ENCODE measurements at places on chromosomes 12 and 14.
A peak's percentile ranks its signal among the peaks of the same experiment; 100 is the strongest.

DNA sequence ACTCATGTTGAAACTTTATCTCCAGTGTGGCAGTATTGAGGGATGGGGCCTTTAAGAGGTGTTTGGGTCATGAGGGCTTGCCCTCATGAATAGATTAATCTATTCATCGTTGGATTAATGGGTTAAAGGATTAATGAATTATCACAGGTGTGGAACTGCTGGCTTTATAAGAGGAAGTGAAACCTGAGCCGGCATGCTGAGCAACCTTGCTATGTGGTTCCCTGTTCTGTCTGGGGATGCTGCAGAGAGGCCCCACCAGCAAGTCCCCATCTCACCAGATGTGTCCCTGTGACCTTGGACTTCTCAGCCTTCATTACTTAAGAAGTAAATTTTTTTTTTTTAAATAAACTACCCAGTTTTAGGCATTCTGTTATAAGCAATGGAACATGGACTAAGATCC lies 109.6 kb downstream of the DYRK2 start:
- no peak for DNase-seq

- DNase-seq: no peak
These were observed 36.7 kb upstream of the GRIN2B start for GRCh38 chr12:14018080-14018479.

DNA sequence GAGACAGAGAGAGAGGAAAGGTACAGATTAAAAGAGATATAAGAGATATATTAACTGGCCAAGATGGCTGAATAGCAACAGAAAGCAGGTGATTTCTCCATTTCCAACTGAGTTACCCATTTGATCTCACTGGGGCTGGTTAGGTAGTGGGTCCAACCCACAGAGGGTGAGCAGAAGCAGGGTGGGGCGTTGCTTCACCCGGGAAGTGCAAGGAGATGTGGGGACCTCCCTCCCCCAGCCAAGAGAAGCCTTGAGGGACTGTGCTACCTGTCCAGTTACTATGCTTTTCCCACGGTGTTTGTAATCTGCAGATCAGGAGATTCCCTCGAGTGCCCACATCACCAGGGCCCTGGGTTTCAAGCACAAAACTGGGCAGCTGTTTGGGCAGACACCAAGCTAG lies 131.2 kb downstream of the AKAP6 start:
- DNase-seq: no peak

DNA sequence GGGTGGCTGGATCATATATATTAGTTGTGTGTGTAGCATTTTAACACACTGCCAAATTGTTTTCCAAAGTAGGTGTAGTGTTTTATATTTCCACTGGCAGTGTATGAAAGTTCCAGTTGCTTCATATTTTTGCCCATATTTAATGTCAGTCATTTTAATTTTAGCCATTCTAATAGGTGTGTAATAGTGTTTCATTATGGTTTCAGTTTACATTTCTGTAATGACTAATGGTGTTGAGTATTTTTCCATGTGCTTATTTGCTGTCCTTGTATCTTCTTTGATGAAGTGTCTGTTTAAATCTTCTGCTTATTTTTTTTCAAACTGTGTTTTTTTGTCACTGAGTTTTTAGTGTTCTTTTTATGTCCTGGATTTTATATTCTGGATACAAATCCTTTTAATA lies 8.7 kb downstream of the TBC1D15 start:
- DNase-seq: no peak

DNA sequence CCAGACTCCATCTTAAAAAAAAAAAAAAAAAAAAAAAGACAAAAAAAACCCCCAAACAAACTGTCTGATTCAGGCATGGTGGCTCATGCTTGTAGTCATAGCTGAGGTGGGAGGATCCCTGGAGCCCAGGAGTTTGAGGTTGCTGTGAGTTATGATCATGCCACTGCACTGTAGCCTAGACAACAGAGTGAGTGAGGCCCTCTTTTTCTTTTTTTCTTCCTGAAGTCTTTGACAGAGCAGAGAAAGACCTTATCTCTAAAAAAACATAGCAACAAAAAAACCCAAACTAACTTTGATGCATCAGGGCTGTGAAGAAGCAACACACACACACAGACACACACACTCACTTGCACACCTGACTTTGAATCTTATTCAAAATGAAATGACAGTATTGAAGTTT lies 7.7 kb upstream of the AMN1 start:
- peak; percentile 68 for DNase-seq

DNA sequence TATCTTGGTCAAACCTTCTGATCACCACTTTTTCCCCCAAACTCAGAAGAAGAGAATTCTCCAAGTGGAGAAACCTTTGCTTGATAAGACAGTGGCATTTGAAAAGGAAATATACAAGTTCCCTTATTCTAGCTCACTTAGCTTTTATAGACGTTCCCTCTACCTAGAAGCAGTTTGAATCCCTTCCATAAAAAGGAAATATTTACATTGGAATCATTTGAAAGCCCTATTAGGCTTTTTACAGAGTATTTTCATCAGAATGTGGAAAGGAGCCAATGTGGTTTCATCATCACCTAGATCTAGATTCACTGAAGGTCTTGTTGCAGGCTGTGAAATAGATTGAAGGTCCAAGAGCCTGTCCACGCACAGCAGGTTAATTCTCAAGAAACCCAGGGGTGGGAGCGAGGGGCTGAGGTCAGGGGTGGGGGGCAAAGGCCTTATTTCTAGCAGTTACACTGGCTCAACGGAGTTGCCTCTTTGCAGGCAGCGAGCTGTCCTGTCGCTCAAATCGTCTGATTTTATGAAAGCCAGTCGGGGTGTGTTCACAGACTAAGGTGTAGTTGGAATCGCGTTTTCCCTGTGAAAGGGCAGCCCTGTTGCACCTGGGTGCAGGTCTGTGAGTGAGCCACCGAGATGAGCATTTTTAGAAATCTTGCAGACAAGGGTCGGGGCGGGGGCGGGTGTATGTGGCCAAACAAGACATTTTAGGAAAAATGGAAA lies 45.6 kb downstream of the AACS start:
- DNase-seq: no peak

DNA sequence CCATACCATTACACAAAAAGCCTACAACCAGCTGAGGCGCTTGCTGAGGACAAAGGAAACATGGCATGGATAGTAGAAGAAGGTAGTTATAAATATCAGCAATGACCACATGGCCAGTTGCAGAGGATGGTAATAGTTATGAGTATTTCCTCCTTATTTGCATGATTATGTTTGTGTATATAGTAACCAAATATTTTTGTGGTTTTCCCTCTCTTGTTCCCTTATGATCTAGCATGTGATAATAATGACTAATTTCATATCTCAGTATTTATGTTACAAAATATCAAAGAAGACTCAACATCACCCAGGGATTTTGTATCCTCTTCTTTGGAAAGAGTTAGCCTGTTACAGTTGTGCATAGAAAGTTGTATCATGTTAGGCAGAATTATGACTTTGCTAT lies 13.5 kb upstream of the CATSPERB start:
- DNase-seq: no peak

DNA sequence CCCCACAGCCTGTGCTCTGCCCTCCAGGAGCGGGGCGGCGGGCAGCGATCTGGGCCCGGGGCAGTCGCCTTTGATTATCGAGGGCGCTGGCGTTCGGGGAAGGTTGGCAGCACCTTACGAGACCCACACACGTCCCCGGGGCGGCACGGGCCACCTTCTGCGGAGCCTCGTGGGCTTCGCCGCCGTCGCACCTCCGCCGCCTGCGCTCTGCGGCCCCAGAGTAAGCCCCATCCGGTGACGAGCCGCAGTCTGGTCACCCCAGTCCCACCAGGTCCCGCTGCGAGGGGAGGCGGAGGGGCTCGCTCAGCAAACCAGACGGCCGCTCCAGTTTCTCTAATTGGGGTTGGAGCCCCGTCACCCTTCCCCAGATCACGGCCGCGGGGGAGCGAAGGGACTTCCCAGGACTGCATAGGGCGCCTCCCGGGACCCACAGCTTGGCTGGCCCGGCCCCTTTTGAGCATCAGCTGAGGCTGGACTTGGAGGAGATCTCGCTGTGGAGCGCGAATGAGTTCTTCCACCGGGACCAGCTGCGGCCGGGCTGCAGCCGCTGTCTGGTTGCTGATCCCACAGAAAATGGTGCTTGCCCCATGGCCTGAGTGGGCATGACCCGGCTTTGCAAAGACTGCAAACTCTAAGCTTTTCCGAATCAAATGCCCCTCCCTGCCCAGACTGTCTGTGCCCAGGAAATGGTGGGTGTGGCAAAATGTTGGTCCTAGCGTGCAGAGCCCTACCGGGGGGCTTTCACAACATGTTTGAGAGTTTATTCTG lies 560 bp downstream of the LGALS3 start:
- DNase-seq: no peak

DNA sequence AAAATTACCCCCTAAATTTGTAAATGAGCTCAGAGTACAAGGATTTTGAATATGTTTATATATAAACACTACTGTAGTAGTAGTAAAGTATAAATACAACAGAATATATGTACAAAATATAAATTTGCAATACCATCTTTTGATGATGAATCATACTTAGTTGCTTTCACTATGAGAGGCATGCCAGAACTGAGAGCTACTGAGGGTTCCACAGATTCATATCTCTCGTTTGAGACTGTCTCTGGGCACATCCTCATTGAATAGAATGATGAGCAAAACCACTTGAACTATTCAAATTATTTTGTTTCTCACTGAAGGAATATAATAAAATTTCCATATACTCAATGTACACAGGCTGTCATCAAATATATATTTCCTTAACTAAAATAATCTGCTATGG lies 417.6 kb downstream of the NAV3 start:
- no peak for DNase-seq

- no peak for DNase-seq
These were observed 38.6 kb upstream of the KCNJ8 start for GRCh38 chr12:21813125-21813524.

GRCh38 chr14:93759719-93760307 lies 28.5 kb downstream of the PRIMA1 start:
- no peak for DNase-seq

DNA sequence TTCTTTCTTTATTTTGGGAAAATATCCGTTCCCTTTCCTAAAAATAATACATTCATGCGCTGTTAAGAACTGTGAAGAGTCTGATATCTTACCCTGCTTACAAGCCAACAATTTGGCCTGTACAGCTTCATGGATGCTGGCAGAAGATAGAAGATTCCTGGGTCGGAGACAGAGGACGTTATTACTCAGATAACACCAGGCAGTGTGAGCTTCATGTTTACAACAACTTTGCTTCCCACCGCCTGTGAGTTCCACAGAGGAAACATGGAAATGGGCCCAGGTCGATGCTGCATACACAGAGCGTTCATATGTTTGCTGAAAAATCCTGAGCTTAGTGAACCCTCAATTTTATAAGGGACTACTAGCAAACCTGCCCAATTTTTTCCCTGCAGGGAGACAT lies 705.6 kb upstream of the SEL1L start:
- DNase-seq: no peak

DNA sequence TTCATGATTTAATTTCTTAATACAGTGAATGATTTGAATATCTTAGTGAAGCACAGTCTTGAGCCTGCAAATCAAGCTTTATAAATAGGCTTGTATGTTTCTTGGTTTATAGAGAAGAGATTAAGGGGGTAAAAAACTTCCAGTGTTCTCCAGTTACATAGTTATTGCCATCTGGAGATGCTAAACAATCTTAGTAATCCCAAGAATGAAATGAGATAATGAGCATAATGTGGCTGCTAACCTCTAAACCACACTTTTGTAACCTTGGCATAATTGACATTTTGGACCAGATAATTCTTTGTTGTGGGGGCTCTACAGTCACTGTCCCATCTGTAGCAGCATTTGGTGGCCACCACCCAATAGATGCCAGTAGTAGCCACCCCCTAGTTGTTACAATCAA lies 316.8 kb downstream of the CCDC91 start:
- peak; percentile 15 for DNase-seq

- DNase-seq: no peak
These were observed 5.1 kb upstream of the MIS18BP1 start for GRCh38 chr14:45258073-45258472.

DNA sequence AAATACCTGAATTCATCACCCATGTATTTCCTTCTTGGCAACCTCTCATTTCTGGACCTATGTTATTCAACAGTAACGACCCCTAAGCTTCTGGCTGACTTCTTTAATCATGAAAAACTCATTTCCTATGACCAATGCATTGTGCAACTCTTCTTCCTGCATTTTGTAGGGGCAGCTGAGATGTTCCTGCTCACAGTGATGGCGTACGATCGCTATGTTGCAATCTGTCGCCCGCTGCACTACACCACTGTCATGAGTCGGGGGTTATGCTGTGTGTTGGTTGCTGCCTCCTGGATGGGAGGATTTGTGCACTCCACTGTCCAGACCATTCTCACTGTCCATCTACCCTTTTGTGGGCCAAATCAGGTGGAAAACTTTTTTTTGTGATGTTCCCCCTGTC lies 356 bp downstream of the OR4Q2 start:
- peak; percentile 61 for DNase-seq

GRCh38 chr14:68306265-68306933 lies 486.5 kb downstream of the ZFP36L1 start:
- no peak for DNase-seq
